ENCODE measurements at places on chromosomes 4 and X.
A peak's percentile ranks its signal among the peaks of the same experiment; 100 is the strongest.

GRCh38 chrX:101977106-101977505 is 45.3 kb upstream of the ZMAT1 start:
- peak; percentile 79 for DNase-seq

DNA sequence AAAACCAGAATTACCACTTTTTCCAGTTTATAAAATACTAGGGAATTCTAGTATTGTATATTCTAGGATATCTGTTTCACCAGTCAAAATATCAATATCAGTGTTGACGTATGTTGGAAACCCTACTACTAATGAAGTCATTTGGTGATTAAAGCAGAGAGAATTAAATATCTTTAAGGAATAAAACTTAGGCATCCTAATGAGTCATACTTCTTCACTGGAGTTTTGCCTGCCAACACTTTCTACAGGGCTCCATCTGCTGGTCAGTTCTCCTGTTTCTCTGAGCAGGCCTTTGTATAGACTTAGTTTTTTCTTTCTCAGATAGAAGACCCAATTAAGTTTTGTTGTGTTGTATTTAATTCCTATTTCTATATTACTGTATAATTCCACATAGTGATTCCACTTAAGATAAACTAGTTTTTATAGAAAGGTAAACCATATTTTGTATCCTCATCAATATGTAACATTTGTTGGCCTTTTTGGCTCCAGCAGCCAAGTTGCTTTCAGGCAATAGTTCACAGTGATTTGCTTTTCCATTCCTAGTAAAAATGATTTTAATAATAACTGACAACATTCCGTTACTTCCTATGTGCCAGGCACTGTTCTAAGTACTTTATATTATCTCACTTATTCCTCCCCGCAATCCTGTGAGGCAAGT is 3.5 kb downstream of the AP1AR start:
- DNase-seq, result peak; percentile 88

GRCh38 chr4:92021203-92021602 is 282.6 kb upstream of the GRID2 start:
- no peak for DNase-seq

- no peak for DNase-seq
Measured at GRCh38 chr4:93981594-93981993, 153.0 kb downstream of the ATOH1 start.

DNA sequence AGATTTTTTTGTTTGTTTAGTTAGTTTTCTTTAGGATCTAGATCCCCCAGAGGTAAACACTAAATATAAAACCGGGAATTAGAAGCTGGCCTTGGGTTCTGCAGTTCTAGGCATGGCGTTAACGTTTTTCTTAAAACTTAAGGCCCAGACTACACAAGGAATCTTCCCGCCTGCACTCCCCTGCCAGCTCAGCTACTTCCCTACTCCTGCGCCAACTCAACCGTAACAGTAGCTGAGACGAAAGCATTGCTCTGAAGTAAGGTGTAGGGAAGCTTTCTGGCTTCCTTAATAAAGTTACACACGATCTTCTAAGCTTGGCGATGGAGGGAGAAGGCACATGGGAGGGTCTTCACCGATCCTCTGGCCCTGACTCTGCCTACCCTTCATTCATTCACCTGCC is 37.1 kb downstream of the CPE start:
- no peak for DNase-seq
